ENCODE measurements at places on chromosomes 7 and 10.

- no peak for DNase-seq
Measured at GRCh38 chr7:130135208-130136205, 65.2 kb downstream of the KLHDC10 start.

DNA sequence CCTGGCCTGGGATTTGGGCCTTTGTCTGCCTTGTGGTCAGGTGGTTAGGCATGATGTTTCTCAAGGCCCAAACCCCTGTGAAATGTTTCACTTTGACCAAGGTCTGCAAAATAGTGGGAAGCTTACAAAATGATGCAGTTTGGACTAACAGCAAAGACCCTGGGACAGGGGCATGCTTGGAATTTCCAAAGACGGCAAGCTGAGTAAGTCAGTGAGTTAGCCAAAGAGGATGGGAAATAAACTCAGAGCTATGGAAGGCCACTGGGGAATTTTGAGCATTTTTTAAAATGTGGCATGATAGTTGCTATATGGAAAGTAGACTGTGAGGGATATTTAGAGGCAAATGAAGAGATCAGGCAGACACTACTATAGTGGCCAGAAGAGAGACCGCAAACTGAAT lies 31.6 kb upstream of the PPP1R3C start:
- DNase-seq, result no peak

DNA sequence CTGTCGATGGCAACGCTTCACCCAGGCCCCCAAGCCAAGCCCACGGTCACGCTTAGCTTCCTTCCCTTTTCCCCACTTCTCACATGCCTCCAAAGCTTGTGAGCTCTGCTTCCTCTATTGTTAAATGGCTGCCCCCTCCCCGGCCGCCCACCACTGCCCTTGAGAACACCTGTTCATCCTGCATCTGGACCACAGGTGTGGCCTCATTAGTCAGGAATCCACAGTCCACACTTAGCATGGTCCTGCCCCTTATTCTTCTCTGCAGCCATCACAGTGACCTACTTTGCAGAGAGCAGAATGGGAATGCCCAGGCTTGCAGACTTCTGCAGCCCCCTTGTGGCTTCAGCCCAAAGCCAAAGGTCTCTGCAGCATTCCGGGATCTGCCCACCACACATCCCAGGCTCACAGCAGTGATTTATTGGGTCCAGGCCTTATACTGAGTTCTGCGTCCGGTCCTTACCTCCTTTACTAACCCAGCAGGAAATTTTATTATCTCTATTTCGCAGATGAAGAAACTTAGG lies 66.9 kb downstream of the PTPRE start:
- no peak for DNase-seq

DNA sequence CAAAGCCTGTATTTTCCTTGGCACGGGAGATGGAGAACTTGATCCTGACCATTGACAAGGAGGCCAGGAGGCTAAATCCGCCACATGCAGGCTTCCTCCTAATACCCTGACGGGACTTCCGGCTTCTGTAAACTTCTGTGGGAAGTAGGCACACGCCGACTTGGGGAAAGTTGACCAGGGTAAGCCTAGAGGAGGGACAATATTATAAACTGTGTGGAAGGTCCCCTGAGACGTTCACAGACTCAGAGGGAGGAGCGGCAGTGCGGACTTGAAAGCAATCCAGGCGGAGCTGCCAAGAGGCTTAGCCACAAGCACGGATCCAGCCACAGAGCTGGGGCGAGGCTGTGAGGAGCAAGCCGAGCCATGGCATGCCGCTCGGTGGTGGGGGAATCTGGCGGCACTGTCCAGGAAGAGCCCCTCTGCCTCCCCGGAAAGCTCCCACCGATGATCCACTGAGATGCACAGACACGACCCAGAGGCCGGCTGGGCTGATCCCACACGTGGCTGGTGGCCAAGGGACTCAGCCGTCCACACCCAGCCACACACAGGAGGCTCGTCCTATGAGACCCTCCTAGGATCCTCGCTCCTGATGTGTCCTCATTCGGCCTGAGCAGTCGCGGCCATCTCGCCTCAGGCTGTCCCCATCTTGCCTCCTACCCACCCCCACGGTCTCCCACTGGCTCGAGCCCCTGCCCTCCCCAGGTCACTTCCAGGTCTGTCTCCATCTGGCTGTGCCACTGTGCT lies 40.0 kb upstream of the INSIG1 start:
- DNase-seq, result peak; percentile 86

GRCh38 chr10:24307116-24307515 lies 98.2 kb downstream of the KIAA1217 start:
- no peak for DNase-seq

- DNase-seq, result no peak
Measured at GRCh38 chr10:11286261-11286852, 268.7 kb downstream of the CELF2 start.

- DNase-seq, result no peak
Measured at GRCh38 chr7:102934701-102935100, 21.9 kb downstream of the LRRC17 start.

GRCh38 chr10:63976538-63976937 lies 455.3 kb downstream of the REEP3 start:
- no peak for DNase-seq

- DNase-seq, result peak; percentile 73
Measured at GRCh38 chr10:126060261-126060931, 164.0 kb downstream of the FANK1 start.

- DNase-seq, result no peak
Measured at GRCh38 chr7:99005776-99006175, 127.4 kb downstream of the TRRAP start.

- DNase-seq, result no peak
Measured at GRCh38 chr10:44307691-44308090, 77.2 kb downstream of the CXCL12 start.

- peak; percentile 38 for DNase-seq
Measured at GRCh38 chr7:33965183-33965744, 59.9 kb downstream of the BMPER start.

DNA sequence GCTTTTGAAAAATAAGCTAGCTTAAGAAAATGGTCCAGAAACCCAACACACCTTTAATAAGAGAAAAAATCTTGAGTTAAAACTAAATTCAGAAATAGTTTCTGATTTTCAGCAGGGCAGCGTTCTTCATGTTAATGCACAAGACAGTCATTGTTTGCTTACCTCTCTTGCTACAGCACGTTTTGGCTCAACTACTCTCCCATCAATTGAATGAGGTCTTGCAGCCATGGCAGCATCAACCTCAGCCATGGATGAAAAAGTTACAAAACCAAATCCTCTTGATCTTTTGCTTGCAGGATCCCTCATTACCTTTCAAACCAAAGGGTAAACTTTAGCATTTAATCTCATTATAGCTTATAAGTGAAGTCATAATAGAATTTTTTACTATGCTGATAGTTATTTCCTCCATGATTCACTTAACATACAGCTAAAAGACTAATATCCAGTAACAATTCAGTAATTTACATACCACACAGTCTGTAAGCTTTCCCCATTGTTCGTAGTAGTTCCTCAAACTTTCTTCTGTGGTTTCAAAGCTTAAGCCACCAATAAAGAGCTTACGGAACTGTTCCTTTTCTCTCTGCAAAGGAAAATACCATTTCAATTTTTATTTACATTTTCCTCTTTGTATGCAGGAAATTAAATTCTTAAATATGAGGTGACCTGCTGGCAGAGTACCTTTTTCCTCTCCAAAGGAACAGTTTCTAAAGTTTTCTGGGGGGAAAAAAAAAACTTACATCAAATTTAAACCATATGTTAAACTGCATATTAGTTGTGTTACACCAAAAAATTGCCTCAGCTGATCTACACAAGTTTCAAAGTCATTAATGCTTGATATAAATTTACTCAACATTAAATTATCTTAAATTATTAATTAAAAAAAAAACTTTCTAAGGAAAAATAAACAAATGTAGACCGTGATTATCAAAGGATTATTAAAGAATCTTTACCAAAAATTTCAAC lies 3.1 kb downstream of the HNRNPA2B1 start:
- DNase-seq, result no peak

GRCh38 chr10:133021116-133021962 lies 66.4 kb upstream of the ADGRA1 start:
- no peak for DNase-seq

- no peak for DNase-seq
Measured at GRCh38 chr10:31929261-31930022, 811 bp upstream of the ARHGAP12 start.

DNA sequence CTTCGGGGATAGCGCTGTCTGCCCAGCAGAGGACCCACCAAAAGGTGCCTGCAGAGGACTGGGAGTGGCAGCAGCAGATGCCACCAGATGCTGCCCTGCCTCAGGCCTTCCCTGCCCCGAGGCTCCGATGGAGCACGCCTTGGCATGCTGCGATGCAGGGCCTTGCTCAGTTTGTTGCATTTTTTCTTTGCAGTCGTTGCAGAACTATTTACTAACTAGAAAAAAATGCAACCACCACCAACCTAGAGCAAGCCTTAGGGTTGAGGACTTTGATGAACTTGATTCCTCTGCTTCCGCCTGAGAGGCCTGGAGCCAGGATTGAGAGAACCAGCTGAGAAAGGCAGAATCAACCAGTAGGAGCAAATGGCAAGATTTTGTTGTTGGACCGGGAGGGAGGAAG lies 585.6 kb upstream of the MKI67 start:
- no peak for DNase-seq

DNA sequence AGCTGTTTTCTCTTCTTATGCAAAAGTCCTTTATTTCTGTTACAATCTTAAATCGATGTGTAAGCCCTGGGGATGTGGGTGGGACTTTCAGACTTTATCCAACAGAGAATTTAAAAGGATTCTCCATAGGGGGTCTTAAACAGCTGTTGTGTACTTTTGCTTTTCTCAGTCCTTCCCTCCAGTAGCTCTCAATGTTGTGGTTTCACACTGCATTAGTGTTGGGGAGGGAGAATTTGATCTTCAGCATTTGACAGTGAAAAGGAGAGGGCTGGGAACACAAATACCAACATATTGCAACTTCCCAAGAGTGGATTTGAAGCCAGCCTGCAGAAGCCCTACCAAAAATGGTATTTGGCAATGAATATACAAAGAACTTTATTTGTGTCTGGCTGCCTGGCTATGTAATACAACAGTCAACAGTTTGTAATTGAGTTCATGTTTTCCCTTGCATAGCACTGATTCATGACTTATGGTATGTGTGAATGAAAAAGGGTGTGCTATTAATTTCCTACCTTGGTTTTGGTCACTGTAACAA lies 80.1 kb upstream of the CAPZA2 start:
- no peak for DNase-seq

- no peak for DNase-seq
Measured at GRCh38 chr10:82221056-82221455, 346.1 kb downstream of the NRG3 start.

DNA sequence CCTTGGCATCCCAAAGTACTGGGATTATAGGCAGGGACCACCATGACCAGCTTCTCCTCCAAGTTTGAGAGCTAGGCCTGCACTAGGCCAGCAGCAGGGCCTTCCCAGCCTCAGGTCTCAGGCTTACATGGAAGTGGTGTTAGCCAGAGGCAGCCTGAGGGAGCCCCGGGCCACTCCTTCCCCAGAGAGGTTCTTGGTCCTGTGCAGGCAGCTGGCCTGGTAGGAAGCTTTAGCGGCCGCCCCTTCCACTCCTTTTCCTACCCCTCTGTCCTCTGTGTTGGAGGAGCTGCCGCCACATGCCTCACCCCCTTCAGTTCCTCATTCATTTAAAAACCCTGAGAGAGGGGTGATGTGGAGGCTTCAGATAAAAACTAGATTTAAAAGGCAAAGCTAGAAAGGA lies 40.3 kb downstream of the TSPAN15 start:
- no peak for DNase-seq

DNA sequence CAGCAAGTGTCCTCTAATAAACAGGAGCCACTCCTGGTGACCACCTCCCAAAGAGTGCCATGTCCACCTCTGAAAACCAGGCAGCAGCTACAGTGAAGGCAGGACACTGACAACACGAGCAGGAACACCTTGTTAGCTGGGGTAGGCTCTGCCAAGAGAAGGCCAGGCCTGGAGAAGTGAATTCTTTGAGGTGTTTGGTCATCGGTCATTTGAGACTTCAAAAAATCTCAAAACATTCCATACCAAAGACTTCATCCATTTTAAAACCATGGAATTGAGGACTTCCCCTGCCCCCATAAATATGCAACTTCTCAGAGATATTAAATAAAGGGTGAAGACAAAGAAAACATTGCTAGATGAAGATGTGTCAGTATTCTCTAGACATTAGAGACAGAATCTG lies 28.4 kb upstream of the OPALIN start:
- DNase-seq, result no peak

DNA sequence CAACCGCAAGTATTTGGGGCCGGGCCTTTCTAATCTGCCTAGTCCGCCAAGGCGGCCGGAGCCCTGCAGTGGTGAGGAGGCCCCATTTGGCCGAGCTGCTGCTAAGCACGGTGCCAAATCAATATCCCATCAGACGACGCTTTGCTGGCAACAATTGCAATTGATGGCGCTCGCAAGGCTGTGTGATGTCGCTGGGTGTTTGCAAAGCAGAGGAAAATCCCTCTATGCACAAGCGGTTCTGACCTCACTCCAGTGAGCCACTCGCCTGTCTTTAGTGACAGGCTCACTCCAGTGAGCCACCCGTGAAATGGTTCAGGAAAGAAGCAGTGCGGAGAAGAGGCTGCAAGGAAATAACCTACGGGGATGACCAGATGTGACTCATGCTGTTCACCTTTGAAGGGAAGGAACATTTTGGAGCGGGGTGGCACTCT lies 18.3 kb upstream of the PDE1C start:
- no peak for DNase-seq

GRCh38 chr10:98510412-98510995 lies 63.8 kb upstream of the HPS1 start:
- no peak for DNase-seq

DNA sequence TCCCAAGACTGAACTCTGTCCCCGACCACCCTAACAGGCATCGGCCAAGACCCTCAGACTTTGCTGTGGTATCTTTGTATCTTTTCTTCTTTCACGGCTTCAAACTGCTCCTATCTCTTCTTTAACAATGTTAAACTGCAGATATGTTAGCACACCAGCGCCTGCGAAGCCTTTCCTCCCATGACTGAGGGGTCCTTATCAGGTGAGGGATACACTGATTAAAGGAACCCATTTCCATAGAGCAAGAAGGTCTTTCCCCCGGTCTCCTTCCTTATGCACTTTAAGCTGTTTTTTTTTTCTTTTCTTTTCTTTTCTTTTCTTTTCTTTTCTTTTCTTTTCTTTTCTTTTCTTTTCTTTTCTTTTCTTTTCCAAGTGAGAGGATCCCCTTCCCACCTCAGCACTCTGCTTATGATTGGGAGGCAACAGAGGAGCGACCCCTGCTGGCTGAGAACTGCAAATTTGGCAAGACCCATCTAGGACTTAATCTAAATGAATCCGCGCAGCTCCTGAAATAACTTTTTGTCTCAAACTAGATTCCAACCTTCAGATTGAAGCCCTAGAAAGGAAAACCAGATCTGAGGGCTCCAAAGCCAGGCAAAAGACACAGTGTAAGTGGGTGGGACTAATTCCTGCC lies 109.9 kb downstream of the ITGB8 start:
- peak; percentile 22 for DNase-seq

- DNase-seq, result no peak
Measured at GRCh38 chr10:21534604-21535493, 817 bp downstream of the MLLT10 start.

DNA sequence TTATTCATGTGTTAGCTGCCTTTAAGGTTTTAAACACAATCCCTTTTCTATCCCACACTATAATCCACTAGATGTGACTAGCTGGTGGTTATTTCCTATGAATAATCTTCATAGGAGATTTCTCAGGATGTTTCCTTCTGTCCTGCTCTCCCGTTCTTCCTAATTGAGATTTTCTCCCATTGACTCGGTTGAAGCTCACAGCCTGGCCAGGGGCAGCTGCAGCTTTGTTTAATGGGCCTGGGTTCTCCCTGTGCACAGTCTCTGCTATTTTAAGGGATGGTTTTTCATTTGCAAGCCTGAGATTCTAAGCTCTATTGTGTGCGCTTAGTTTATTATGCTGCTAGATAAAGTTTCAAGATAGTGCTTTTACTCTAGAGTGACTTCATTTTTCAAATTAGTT lies 283.4 kb upstream of the AOAH start:
- no peak for DNase-seq
